ENCODE measurements at places on chromosomes 2 and 18. TPM values are rescaled to one million over a fixed set of nuclear protein-coding genes. Genes with fewer than 3 reads are reported as not detected.

Gene GALM
- 88.0 TPM for total RNA-seq

Gene ELOA2
- total RNA-seq = not detected

Gene SPP2
- not detected for total RNA-seq

Gene PIAS2
- total RNA-seq = 2.2 TPM

Gene PROKR1
- total RNA-seq = not detected

Gene CRACDL
- not detected for total RNA-seq

Gene ANTXR1
- 2.0 TPM for total RNA-seq

Gene TUBB8B
- total RNA-seq = not detected

Gene NOSTRIN
- total RNA-seq = not detected

Gene POTEI
- total RNA-seq = not detected

Gene ZNF521
- not detected for total RNA-seq

All from Caki2 (cell line).